Natural killer cell treated with Interleukin-12 subunit alpha and Interleukin-12 subunit beta and Interleukin-15 and Interleukin-18, amount 100 ng/mL, for 72 hours (primary cell): ENCODE measurements at places on chromosomes 16 and 17. TPM values are rescaled to one million over a fixed set of nuclear protein-coding genes. Genes with fewer than 3 reads are reported as not detected.

Gene PTX4
- not detected for total RNA-seq

Gene CDH16
- total RNA-seq, result not detected

Gene MT4
- not detected for total RNA-seq

Gene NUP85
- 202 TPM for total RNA-seq

Gene TAT
- not detected for total RNA-seq

Gene FOXF1
- not detected for total RNA-seq

Gene TP53TG3C
- total RNA-seq, result not detected

Gene CDYL2
- total RNA-seq, result 15.8 TPM
